Calu3 (cell line): ENCODE measurements at places on chromosomes 1 and 21. TPM values are rescaled to one million over a fixed set of nuclear protein-coding genes. Genes with fewer than 3 reads are reported as not detected.

DNA sequence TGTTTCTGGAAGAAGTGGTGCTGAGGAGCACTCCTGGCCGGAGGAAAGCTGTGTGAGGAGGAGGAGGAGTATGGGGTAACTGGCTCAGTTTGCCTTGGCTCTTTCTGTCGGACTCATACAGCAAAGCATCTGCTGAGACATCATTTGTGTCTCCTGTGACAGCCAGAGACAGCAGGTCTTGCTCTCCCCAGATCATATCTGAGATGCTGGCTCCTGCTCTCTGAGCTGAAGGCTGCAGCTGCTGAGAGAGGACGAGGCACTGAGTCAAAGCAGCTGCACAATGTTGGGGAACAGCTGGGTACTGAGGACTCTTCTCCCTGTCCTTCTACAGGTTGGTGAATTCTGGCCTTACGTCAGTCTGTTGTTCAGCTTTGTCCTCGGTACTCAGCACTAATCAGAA lies 14.3 kb downstream of the OR2B11 start:
- H3K36me3 ChIP-seq, result no peaks in the 10 kb centered on the region
- no peak overlapping the region for H3K27ac ChIP-seq
- no peaks in the 10 kb centered on the region for H3K4me1 ChIP-seq
- DNase-seq, result no peak
- H3K27me3 ChIP-seq, result no peaks in the 10 kb centered on the region
- H3K4me3 ChIP-seq, result no peak overlapping the region

DNA sequence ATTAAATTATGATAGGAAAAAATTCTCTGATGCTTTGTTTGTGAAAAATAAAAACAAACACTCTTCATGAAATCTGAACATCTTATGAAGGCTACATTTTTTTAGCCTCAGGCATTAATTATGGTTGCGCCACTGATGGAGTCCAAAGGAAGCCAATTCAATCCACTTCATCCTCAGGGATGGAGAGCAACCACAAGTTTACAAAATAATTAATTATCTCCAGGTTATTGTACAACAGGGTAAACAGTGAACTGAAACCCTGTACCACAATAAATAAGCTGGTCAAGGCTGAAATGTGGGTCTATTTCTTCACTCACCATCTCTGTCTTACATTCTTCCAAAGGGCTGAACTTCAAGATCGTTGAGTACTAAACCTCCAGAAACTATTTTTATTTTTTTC lies 49.2 kb downstream of the MRPL39 start:
- DNase-seq, result no peak
- H3K36me3 ChIP-seq, result peaks cover 7% of the 10 kb centered on the region
- no peak overlapping the region for H3K4me3 ChIP-seq
- peaks cover 15% of the 10 kb centered on the region for H3K27me3 ChIP-seq

- H3K4me1 ChIP-seq, result peaks cover 9% of the 10 kb centered on the region
- DNase-seq, result no peak
- H3K4me3 ChIP-seq, result no peak overlapping the region
- no peaks in the 10 kb centered on the region for H3K27me3 ChIP-seq
- H3K36me3 ChIP-seq, result no peaks in the 10 kb centered on the region
Measured at GRCh38 chr21:34109075-34109474, 35.7 kb downstream of the MRPS6 start.

DNA sequence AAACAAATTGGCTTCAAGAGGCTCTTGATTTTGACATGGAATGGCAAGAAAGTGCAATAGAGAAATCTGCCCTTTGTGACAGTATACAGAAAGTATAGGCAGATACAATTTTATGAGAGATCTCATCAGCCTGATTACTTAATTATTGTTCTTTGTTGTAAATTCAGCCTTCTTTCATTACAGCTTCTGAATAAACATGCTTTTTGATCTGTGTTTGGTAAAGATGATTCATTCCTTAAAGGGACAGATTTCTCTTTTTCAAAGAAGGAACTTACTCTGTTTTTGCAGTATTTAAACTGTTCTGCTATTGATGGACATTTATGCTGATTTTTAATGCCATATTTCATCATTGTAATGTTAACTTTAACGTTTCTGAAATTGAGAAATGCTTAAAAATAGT lies 13.7 kb upstream of the MPC2 start:
- peaks cover 21% of the 10 kb centered on the region for H3K4me1 ChIP-seq
- no peak for DNase-seq
- no peak overlapping the region for H3K27ac ChIP-seq
- no peaks in the 10 kb centered on the region for H3K27me3 ChIP-seq
- no peak overlapping the region for H3K4me3 ChIP-seq

DNA sequence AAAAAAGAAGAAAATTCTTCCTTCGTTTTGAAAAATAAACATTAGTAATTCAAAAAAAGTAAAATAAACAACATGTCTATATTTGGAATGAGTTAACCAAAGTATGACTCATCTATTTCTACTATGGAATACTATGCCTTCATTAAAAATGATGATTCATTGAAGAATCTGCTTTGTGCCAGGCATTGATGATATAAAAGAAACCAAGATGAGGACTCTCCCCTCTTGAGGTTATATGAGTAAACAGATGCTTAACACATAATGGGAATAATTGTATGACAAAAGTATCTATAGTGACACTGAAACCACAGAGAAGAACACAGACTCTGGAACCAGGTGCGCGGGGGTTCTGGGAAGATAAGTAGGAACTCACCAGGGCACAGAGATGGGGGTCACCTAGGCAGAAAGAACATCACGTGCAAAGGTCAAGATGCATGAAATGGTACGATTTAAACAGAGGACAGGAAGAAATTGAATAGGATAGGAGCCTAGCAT lies 18.8 kb downstream of the ELF3 start:
- peak overlapping the region; percentile 67 for H3K27ac ChIP-seq
- peaks cover 67% of the 10 kb centered on the region for H3K4me1 ChIP-seq
- peaks cover 9% of the 10 kb centered on the region for H3K36me3 ChIP-seq

DNA sequence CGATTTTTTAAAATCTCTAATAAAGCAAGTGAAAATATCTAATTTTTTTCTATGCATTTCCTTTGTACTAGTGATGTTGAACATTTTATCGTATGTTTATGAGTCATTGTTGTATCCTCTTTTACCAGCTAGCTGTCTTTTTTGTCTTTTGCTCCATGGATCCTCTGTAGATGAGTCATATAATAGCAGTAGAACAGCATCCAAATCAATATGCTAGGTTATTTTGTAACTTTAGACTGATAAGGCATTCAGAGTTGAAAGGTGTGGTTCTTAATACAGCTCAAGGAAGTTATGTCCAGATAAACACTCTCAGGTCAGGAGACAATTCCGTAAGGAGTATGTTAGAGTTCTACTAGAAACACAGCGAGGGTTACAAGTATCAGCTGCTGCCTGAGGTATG lies 31.9 kb downstream of the MAP10 start:
- peaks cover 18% of the 10 kb centered on the region for H3K4me1 ChIP-seq
- H3K36me3 ChIP-seq, result no peaks in the 10 kb centered on the region
- DNase-seq, result no peak
- H3K27me3 ChIP-seq, result peaks cover 25% of the 10 kb centered on the region

- H3K4me1 ChIP-seq, result peaks cover 9% of the 10 kb centered on the region
- no peaks in the 10 kb centered on the region for H3K36me3 ChIP-seq
- H3K27ac ChIP-seq, result no peak overlapping the region
Measured at GRCh38 chr1:173117761-173118160, 67.0 kb upstream of the TNFSF18 start.

Gene MCOLN3
- 12.4 and 14.1 TPM in 2 replicates for total RNA-seq
